Inflammatory macrophage treated with lipopolysaccharide for 4 hours (primary cell): ENCODE measurements at places on chromosomes 3 and 15.

- peak; percentile 33 for DNase-seq
Measured at GRCh38 chr3:8665407-8665896, 20.9 kb upstream of the SSUH2 start.

DNA sequence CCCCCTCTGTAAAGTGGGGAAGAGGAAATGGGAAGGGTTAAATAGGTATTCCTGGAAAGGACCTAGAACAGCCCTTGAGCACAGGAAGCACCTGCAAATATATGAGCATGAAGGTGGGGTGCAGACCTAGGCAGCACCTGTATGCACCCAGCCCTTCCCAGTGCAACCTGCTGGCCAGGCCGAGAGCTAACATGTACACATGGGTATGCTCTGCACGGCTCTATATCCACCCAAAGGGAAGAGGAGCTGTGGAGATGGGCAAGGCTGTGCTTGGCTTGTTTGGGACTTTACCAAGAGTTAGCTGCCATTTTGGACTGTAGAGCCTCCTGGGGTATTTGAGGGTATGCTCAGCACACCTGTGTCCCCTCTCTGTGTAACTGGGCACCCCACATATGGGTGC lies 171.2 kb downstream of the KLF13 start:
- DNase-seq, result no peak

DNA sequence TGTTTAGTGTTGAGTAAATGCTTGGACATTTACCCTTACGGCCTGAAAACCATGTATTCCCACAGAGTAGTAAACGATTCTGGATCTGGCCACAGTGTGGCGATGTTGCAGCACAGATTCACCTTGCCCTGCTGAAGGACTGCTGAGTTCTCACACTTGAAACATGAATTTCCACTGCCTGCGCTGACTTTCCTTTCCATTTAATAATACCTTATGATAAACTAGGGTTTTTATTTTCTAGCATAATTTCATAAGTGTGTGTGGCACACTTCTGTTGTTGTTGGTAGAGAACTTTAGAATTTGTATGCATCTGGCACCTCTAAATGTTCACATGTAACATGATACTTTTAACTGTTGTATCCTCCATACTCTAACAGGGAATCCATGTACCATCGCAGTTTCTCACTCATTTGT lies 53.9 kb downstream of the C3orf38 start:
- peak; percentile 56 for DNase-seq

DNA sequence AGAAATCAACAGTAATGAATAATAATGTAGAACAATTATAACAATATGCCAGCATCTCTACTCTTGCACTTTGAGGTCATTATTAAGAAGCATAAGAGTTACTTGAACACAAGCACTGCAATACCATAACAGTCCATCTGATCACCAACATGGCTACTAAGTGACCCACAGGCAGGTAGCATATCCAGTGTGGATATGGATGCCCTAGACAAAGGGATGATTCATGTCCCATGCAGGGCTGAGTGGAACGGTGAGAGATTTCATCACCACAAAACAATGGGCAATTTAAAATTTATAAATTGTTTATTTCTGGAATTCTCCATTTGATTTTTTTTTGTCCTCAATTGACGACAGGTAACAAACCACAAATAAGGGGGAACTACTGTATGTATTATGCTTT lies 107.7 kb upstream of the TSC22D2 start:
- DNase-seq, result no peak

- no peak for DNase-seq
Measured at GRCh38 chr3:22308871-22309270, 557.9 kb upstream of the ZNF385D start.
